ENCODE measurements at places on chromosomes 3 and 15.

DNA sequence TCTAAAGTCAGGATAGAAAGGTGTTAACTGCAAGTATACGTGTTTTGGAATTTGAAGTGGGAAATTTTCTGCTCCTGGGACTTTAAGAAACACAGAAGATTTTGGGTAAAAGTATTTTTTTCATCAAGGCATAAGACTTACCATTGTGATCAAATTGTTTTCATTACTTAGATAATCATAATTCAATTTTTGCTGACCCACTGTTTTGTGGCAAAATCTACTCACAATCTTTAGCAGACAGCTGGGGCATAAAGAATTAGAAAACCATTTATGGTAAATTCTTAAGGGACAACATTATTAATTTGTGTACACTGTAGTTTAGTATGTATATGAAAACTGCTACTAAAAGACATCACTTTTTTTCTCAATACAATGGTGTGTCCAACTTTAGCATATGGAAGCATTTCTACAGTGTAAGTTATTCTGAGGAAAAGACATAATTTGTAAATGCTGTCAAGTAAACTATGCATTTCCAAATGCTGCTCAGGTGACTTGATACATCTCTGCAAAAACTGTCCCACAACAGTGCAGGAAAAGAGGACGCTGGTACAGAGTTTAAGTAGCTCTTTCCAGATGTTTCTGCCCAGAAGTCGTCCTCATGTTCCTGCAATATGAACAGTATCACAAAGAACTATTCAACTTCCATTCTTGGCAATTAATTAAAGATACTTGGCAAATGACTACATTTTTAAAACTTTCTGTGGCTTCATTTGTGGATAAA is 52.3 kb downstream of the THSD4 start:
- DNase-seq, result no peak

- peak; percentile 58 for DNase-seq
These were observed 615 bp downstream of the VPS18 start for GRCh38 chr15:40894681-40895448.

DNA sequence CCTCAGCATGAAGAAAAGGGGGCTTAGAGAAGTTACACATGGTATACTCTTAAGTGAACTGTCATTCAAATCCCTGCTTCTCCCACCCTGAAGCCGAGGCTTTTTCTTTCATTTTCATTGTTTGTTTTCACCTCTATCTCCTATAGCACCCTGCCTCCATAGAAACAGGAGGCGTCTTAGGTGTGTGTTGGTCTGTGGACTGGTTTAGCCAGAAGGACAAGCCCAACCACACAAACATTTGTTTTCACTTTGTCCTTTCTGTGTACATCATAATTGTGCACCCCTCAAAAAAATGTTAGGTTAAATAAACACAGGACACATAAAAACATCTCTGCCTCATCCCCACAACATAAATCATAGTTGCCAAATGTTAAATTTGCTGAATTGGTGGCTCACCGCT is 73.3 kb upstream of the UBE2E2 start:
- DNase-seq, result peak; percentile 38

DNA sequence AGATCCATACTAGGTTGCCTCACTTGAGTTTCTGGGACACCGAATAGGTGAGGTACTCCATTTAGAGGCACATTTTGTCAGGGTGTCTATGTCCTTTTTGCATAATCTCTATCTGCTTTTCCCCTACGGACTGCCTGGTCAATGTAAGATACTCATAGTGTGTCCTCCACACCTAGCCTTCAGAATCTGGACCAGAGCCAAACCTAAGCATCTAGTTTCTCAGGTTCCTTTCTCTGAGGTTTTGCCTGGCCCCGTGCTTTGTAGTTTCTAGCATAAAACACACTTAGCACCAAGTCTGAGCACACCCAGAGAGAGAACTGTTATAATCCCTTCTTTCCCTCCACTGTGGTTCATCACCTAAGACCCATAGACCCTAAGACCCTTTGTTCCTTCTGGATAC is 105.9 kb upstream of the MLF1 start:
- DNase-seq, result no peak

DNA sequence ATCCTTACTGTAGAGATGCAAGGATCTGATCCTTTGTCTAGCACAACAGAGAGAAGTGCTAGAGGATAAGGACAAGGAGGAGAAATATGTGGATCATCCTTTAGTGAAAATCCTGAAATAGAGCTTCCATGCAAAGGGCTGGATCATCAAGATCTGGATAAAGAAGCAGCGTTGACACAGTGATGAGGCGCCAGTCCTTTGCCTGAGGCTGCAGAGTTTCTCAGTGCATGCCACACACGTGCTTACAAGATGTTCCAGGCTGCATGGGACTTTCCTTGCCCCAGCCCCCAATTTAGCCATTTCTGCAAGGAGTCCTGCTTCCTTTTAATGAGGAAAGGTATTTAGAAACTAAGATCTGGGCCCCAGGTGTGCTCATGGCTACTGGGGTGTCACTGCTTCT is 7.2 kb upstream of the ABTB1 start:
- no peak for DNase-seq

- no peak for DNase-seq
These were observed 155.0 kb downstream of the MCTP2 start for GRCh38 chr15:94386351-94386750.

DNA sequence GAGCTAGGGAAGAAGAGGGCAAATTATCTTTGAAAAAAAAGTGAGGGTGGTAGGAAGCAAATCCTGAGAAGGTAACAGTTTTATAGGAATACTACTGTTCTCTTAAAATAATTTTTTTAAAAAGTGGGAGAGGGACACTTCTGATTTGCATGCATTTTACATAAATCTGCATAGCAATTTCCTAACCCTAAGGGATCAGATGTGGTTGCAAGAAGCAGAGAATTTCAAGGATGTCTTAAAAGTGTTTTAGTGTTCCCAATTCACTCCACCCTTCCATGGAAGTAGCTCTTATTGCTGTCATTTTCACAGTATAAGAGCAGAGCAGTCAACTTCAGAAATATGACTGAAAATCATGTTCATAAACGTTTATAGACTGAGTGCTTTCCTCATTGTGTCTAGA is 27.8 kb upstream of the RIOX2 start:
- DNase-seq, result no peak

DNA sequence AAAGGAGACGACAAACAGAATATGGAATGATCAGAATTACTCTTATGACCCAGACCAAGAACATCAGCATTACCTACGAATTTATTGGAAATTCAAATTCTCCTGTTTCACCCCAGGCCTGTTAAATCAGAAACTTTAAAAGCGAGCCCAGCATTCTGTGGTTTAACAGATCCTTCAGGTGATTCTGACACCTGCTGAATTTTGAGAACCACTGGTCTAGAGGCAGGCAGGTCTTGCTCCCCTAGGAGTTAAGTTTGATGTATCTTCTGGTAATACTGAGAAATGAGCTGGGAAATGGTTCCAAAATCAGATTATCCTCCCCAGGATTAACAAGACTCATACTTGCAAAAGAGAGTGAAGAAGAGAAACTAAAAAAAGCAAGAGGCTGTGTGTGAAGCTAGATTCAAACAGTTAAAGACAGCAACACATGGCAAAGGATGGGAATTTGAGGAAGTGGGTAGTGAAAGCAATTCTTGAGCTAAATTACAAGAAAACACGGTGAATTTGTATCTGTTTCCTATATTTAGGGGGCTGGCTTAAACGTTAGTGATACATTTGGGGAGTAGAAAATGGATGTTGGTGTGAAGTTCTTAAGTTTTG is 66.0 kb downstream of the FLNB start:
- DNase-seq, result no peak

DNA sequence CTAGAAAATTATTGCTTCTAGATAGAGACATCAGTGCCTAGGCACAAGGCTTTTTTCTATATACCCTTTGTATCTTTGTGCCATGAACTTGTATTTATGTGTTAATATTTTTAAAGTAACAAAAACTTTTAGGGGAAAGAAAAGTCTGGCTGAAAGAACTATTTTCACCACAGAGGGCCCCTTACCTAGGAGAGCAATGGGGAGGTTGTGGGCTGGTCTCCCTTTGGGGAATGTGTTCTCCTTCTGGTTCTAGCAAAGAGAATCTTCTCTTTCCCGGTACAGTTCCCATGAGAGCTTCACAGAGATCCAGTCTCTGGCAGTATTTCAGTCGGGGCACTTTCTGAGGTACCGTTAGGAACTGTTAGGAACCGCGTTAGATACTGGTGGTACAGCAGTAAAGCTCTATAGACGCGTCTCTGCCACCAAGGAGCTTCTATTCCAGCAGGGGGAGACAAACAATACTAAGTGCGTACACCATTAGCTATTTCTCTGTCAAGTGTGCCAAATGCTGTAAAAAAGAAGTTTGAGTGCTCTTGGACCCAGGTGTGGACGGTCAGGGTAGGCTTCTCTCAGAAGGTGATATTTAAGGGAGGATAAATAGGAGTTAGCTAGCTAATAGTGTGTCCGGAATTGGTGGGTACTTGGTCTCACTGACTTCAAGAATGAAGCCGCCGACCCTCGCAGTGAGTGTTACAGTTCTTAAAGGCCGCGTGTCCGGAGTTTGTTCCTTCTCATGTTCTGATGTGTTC is 4.6 kb upstream of the EPB42 start:
- peak; percentile 74 for DNase-seq

DNA sequence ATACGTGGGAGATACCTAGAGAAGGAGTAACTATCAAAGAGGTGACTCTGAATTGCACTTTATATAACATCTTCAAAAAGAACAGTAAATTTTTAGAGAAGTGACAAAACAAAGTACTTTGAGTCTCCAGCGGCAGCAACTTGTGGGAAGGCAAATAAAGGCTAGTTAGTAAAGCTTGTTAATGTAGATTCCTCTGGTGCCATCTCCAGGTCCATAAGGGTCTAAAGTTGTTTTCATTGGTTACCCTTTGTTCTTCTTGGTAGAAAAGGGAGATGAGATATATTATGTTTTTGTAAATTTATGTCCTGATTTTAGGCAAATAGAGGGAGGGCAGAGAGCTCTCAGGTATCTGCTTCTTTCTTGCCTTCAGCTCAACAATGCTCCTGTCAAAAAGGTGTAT is 161.6 kb downstream of the MYRIP start:
- DNase-seq, result no peak

Data from muscle of arm (tissue), 14 donors.